ENCODE measurements at places on chromosomes 1 and 21.
A peak's percentile ranks its signal among the peaks of the same experiment; 100 is the strongest.

- DNase-seq = no peak
Measured at GRCh38 chr1:241615043-241615974, 24.9 kb downstream of the CHML start.

GRCh38 chr1:243708210-243708609 lies 141.8 kb downstream of the AKT3 start:
- DNase-seq = peak; percentile 1

DNA sequence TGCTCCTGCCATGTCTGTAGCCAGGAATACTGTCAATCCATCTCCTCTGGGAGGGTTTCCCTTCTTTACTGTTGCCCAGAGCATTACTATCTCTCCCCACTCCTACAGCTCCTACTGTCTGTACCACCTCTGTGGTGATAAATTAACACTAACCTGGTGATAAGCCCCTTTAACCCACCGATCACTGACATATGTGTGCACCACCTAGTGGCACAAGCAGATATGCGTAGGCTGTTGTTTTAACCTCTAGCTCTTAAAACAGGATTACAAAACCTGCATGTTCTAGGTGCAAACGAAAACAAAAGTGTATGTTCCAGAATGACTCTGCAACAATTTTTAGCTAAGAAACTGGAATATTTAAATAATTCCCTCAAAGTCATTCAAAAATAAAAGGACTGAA lies 93.9 kb upstream of the BEND5 start:
- DNase-seq = no peak

DNA sequence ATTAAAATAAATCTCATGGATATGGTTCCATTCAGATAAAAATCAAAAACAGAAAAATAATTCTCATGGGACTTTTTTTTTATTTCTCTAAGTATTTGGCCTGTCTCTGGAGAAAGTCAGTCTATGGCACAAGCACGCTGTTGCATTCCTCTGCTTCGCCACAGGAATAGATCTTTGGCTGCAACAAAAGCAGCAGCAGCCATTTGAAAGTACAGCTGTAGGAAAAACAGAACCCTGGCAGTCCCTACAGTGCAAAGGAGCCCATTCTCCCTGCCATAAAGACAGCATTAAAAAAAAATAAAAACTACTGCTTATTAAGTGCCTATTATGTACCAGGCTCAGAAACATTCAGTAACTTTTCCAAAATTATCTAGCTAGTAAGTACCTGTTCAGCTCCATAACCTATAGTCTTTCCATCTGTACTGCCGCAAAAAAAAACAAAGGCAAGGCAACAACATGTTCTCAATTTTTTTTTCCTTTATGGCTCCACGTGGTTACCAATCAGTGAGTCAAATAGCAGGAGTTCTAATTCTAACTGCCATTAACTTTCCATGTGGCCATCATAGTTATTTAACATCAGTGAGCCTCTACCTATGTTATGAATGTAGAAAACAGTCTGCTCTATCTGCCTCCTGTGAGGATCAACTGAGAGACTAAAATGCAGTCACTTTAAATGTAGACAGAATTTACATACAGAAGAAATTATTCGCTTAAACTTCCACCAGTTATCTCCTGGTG lies 22.7 kb downstream of the SLC35D1 start:
- DNase-seq = no peak

DNA sequence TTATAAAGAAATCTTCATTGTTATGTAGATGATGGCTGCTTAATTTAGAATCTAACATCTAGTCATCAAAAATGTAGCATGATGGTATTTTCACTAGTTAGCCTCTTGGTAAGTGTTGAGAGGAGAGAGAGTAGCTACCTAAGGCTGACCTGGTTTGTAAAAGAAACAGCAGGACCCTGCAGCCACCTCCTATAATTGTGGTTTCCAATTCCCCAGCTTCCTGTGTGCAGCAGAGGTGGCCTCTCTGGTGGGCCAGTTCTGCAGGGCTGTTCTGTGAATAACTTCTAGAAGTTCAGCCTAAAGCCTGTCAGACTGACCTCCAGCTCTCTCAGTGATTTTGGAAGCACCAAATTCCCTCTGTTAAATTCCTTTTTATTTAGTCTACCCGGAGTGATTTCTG lies 246.4 kb upstream of the LRRC7 start:
- DNase-seq = no peak

- DNase-seq = no peak
Measured at GRCh38 chr1:51708911-51709760, 92.2 kb downstream of the OSBPL9 start.

GRCh38 chr21:27596196-27596595 lies 629.3 kb upstream of the ADAMTS5 start:
- no peak for DNase-seq

GRCh38 chr21:45865106-45865835 lies 116.3 kb upstream of the COL6A1 start:
- no peak for DNase-seq

DNA sequence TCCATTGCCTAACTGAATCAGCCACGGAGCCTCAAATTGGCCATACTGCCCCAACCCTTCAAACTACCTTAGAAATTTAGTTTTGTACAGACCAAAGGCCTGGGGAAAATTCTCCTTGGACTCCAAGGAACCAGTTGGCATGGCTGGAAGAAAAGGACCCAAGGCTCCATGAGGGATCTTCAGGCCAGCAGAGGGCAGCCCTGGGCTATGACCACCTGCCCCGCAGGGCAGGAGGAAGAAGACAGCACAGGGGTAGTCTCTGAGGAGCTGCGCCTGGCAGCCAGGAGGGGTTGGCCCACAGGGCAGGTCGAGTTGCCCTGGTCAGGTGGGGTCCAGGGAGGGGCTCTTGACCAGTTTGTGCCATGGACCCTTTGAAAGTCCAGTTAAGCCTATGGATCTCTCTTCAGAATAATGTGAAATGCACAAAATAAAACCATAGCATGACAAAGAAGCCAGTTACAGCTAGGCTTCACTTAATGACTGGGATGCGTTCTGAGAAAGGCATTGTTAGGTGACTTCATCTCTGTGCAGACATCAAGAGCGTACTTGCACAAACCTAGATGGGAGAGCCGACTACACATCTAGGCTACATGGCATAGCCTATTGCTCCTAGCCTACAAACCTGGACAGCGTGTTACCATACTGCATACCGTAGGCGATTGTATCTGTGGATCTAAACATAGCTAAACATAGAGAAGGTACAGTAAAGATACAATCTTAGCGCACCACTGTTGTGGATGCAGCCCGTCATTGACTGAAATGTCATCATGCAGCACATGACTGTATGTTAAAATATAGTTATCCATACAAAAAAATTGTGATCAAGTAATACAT lies 26.1 kb downstream of the CACNA1S start:
- no peak for DNase-seq

- DNase-seq = no peak
Measured at GRCh38 chr1:25927521-25928265, 21.5 kb upstream of the STMN1 start.

DNA sequence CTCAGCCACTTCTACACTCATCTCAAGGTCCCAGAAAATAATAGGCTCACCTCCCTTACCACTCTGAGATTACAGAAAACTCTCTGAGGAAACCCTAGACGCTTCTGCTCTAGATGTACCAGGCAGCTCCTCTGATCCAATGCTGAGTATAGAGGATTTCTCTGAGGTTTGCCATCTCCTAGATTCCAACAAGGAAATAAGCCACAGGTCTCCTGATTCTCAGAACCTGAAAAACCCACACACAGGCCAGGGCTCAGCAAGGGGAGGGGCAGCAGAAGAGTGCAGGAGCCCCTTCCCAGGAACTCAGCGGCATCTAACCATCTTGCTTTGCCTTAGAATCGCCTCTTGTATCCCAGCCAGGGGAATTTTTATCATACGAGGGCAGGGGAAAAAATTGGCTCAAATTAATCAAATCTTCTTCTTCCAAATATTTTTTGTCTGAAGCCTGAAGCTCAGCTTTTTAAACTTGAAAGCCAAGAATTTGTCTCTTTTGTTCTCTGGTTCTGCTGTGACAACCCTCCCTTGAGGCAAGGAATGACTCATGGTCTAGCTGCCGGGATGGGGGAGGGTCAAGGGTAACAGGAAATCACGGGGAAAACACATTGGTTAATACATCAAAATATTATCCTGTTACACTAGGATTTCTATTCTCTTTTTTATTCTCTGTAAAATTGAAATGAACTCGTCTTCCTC lies 30.8 kb downstream of the GORAB start:
- no peak for DNase-seq

DNA sequence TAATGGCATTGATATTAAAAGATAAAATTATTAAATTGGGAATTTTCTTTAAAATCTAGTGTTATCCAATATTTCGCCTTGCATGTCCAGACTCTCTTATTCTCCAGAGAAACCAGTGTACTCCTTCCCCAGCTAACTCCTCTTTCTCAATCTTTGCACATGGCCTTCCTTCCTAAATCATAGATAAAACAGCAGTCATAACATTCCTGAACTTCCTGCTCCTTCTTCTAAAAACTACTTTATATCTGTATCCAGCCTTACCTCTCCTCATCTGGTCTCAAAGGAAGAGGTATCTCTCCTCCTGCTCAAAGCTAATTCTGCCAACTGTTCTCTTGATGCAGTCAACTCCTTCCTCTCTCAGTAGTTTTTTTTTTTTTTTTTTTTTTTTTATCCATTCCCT lies 39.5 kb upstream of the NEK7 start:
- no peak for DNase-seq

- DNase-seq = no peak
Measured at GRCh38 chr1:183029591-183030000, 6.4 kb downstream of the LAMC1 start.

DNA sequence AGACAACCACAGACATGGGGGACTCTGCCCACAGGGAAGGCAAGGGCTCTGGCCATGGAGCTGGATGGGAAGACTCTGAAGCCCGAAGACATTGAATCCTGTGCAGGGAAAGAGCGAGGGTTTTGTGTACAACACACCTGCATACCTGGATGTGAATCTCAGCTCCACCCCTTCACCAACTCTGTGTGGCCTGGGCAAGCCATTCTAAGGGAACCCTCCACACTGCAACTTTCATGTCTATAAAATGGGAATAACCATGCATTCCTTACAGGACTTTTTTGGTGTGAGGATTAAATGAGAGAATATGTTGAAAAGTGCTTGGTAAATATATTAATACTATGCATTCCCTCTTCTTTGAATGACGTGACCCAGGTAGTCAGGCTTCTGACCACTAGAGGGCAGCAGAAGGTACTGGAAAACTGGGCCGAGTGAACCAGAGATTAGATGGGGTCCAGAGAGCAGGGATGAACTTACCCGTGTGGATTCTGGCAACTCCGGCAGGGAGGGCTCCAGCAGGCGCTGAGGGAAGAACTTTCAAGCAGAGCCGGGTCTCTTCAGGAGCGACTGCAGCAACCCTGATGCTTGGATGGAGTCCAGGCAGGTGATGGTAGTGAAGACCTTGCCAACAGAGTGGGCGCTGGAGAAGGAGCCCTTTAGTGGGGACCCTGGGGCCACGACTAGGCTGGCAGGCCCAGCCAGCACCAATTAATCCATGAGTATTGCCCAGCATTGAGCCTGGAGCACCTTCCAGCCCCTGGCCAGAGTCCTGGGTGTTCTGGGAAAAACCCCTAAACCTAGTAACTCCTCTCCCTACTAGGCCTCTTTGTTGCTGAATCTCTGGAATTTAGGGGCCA lies 834 bp upstream of the ELF3 start:
- DNase-seq = peak; percentile 79

- no peak for DNase-seq
Measured at GRCh38 chr1:194161591-194161990, 975.2 kb upstream of the B3GALT2 start.

GRCh38 chr1:147185432-147185831 lies 13.2 kb upstream of the PRKAB2 start:
- no peak for DNase-seq

DNA sequence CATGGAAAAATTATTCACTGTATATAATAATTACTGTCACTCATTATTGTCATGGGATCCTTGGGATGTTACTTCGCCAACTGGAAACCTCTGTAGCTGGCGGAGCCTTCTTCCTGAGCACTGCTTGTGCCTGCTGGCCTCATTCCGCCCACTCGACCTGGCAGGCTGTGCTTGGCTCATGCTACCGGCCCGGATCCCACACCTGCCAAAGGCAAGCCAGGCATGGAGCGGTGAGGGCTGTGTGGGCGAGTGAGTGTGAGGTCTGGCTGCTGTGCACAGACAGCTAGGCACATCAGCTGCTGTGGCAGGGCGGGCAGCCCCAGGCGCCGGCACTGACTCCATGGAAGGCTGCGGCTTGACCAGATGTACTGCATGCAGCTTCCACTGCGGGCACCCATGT lies 78.4 kb downstream of the DISP1 start:
- DNase-seq = no peak

GRCh38 chr1:110829955-110830553 lies 42.9 kb upstream of the CD53 start:
- peak; percentile 27 for DNase-seq

- DNase-seq = no peak
Measured at GRCh38 chr1:185694081-185694480, 40.1 kb upstream of the HMCN1 start.

DNA sequence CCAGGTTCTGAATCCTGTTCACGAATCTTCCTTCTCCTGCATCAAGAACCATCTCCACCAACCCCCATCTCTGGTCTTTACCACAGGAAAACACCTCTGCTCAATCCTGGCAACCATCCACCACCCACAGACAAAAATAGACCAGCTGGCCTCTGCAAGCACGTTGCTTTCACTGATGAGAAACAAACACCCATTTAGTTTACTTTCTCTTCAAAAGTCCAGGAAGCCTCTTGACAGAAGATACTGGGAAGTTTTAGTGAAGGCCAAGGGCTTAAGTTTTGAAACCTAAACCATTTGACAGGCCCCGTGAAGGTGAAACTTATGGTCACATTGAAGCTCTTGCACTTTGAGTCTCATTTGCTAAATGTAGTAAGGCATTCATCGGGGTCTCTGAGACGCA lies 122.6 kb upstream of the PPP2R5A start:
- DNase-seq = no peak

- DNase-seq = no peak
Measured at GRCh38 chr1:167148421-167148820, 54.5 kb downstream of the STYXL2 start.

DNA sequence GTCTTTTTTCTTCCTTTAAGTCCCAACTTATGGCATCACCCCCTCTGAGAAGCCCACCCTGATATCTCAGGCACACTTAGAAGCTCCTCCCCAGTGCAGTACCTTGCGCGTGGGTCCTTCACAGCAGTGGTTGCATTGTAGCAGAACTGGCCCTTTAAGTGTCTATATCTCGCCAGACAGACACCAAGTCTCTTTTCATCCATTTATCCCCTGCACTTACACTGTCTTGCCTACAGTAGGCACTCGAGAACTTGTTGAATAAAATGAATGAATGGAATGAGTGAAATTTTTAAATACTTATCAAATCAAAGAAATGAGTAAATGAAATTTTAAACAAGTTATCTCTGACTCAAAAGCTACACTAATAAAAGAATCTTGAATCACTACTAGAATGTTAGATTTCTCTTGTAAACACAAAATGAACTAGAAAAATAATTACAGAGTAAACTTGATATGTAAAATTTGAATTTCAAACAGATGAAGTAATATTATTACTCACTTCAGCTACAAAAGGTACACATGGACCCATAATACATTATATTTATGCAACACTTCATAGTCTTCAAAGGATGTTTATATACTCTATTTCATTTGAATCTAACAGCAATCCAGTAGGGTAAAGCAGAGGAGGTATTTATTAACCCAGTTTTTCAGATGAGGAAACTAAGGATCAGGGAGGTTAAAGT lies 54.7 kb upstream of the MAN1A2 start:
- DNase-seq = no peak

- DNase-seq = no peak
Measured at GRCh38 chr1:18950401-18951026, 6.0 kb downstream of the IFFO2 start.
